ENCODE measurements at places on chromosomes 7 and 10. TPM values are rescaled to one million over a fixed set of nuclear protein-coding genes. Genes with fewer than 3 reads are reported as not detected.

DNA sequence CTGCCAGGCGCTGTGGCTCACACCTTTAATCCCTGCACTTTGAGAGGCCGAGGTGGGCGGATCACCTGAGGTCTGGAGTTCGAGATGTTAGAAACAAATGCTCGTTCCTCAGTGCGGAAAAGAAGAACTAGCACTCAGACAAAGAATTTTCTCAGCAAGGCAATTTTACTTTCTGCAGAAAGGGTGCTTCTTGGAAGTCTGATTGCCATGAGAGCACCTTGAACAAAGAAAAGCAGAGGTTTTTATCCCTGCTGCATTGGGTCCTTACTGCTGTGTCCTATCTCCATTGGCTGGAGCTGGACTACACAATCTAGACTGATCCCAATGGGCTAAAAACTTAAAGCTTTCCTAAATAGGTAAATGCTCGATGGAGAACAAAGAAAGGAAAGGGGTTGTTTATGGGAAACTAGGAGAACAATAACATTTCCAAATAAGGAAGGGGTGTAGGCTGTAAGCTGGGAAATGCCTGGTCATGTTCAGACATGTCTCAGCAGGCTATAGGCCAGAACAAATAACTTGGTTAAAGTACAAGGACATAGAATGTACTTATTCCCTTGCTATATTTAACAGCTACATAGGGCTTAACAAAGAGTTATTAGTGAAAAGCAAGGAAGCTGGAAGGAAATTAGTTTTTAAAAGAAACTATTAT lies 26.1 kb upstream of the ACTR3B start:
- DNase-seq: no peak

FAM20C gene
- 64.1 TPM for total RNA-seq

TMEM184A gene
- total RNA-seq: not detected

- DNase-seq: peak; percentile 65
These were observed 56.4 kb downstream of the BBS9 start for GRCh38 chr7:33185786-33186185.

PAPSS2 gene
- total RNA-seq: 65.9 TPM

GRCh38 chr7:517774-518629 lies 1.6 kb downstream of the PDGFA start:
- peak; percentile 73 for DNase-seq

GRCh38 chr10:11687779-11688447 lies 54.3 kb upstream of the ECHDC3 start:
- DNase-seq: no peak

AKR1C8 gene
- total RNA-seq: not detected

All from GM23248 (cell line).